ENCODE measurements at places on chromosomes 1 and 21. TPM values are rescaled to one million over a fixed set of nuclear protein-coding genes. Genes with fewer than 3 reads are reported as not detected.

Gene ARTN
- 0.17 TPM for total RNA-seq

Gene EFNA3
- 1.2 TPM for total RNA-seq

Gene CLEC20A
- not detected for total RNA-seq

Gene B3GALT5
- total RNA-seq, result under 0.01 TPM

Gene TIAM1
- total RNA-seq, result 0.59 TPM

Gene PEAR1
- total RNA-seq, result 24.0 TPM

Gene PCBP3
- 5.2 TPM for total RNA-seq

Gene GSTM2
- total RNA-seq, result 19.0 TPM

Gene OR2L13
- total RNA-seq, result not detected

Gene TSPEAR
- total RNA-seq, result not detected

Gene CSMD2
- under 0.01 TPM for total RNA-seq

Gene LDLRAD1
- total RNA-seq, result not detected

Gene PRDM2
- 7.3 TPM for total RNA-seq

Gene PLA2G4A
- total RNA-seq, result 2.0 TPM

Gene KLHL17
- total RNA-seq, result 9.9 TPM

Gene PRAMEF2
- total RNA-seq, result not detected

Gene SPRR4
- total RNA-seq, result not detected

Gene GART
- total RNA-seq, result 123 TPM

Gene KIF14
- total RNA-seq, result 10.0 TPM

Gene NBPF15
- 19.0 TPM for total RNA-seq

Gene ZNF683
- total RNA-seq, result not detected

Gene RUNX3
- total RNA-seq, result 2.1 TPM

Gene MAP3K6
- total RNA-seq, result 14.1 TPM

Gene CFAP107
- total RNA-seq, result not detected

Gene RGL1
- 6.2 TPM for total RNA-seq

Gene CRYAA
- total RNA-seq, result not detected

Gene GUCA2A
- not detected for total RNA-seq

Gene CDC7
- total RNA-seq, result 6.8 TPM

Gene RNU1-1
- total RNA-seq, result under 0.01 TPM

Gene NCMAP
- total RNA-seq, result not detected

Gene FAM131C
- 0.45 TPM for total RNA-seq

Gene ZZZ3
- total RNA-seq, result 35.4 TPM

Gene OLFML3
- total RNA-seq, result 48.5 TPM

Gene LAPTM5
- not detected for total RNA-seq

Gene DCST1
- not detected for total RNA-seq

Gene RSPH1
- total RNA-seq, result not detected

Gene KRTAP20-2
- not detected for total RNA-seq

Gene RGS1
- total RNA-seq, result not detected

Gene MCOLN3
- under 0.01 TPM for total RNA-seq

Gene IL10
- total RNA-seq, result not detected

Gene CLDN17
- total RNA-seq, result not detected

Gene CSF3R
- total RNA-seq, result not detected

Gene CRYBG2
- 1.3 TPM for total RNA-seq

Gene SLC9C2
- total RNA-seq, result not detected

Gene TCHH
- not detected for total RNA-seq

Gene HSF2BP
- total RNA-seq, result 0.45 TPM

Gene DYNLT4
- not detected for total RNA-seq

Gene SPRR3
- total RNA-seq, result not detected

Gene BTBD19
- total RNA-seq, result 1.8 TPM

Gene CDA
- total RNA-seq, result 4.2 TPM

Gene ENAH
- 33.6 TPM for total RNA-seq

Gene TNFRSF8
- total RNA-seq, result not detected

Gene FALEC
- not detected for total RNA-seq

Gene PTPRU
- total RNA-seq, result 29.1 TPM

Gene S100A5
- not detected for total RNA-seq

Measured in bronchus fibroblast of lung (primary cell).